ENCODE measurements at places on chromosomes 3 and 15.

- DNase-seq, result no peak
Measured at GRCh38 chr3:38758557-38758956, 57.5 kb downstream of the SCN10A start.

- no peak for DNase-seq
Measured at GRCh38 chr3:15405448-15406050, 21.8 kb downstream of the METTL6 start.

DNA sequence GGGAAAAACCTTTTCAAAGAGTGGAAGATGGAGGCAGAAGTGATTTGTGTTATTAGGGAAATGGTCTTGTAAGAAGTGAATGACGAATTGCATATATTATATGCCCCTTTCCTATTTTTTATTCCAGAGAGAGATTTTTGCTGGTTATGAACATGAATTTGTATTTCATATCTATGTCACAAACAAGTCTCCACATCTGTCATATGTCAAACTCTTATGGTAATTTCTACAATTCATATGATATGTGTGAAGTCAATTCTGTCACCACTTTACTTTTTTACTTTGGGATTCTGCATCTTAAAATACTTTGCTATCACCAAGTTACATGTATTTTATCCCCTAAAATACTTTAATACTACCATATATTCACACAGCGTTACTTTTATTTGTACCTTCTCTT, 594.2 kb upstream of the ARPP21 start:
- no peak for DNase-seq

GRCh38 chr3:183734750-183735494, 37.3 kb downstream of the YEATS2 start:
- no peak for DNase-seq

- DNase-seq, result peak; percentile 46
Measured at GRCh38 chr3:108100906-108101660, 10.3 kb upstream of the CD47 start.

- no peak for DNase-seq
Measured at GRCh38 chr15:70433586-70434324, 329.6 kb downstream of the UACA start.

GRCh38 chr3:141686466-141687291, 51.4 kb upstream of the RNF7 start:
- no peak for DNase-seq

GRCh38 chr3:73746623-73747022, 121.9 kb upstream of the PDZRN3 start:
- no peak for DNase-seq

GRCh38 chr3:129068291-129068886, 7.8 kb downstream of the GP9 start:
- DNase-seq, result peak; percentile 34

Data from stimulated activated CD8-positive, alpha-beta memory T cell treated with anti-CD3 and anti-CD28 coated beads, Interleukin-4, amount 100 ng/mL, for 48 hours (primary cell).